Hepatocyte (in vitro differentiated cells): ENCODE measurements at places on chromosomes 2 and 18.

GRCh38 chr2:54233832-54234649 lies 22.0 kb downstream of the TSPYL6 start:
- no peak for DNase-seq

- DNase-seq, result no peak
These were observed 702.8 kb upstream of the SLC39A10 start for GRCh38 chr2:194954218-194954617.

DNA sequence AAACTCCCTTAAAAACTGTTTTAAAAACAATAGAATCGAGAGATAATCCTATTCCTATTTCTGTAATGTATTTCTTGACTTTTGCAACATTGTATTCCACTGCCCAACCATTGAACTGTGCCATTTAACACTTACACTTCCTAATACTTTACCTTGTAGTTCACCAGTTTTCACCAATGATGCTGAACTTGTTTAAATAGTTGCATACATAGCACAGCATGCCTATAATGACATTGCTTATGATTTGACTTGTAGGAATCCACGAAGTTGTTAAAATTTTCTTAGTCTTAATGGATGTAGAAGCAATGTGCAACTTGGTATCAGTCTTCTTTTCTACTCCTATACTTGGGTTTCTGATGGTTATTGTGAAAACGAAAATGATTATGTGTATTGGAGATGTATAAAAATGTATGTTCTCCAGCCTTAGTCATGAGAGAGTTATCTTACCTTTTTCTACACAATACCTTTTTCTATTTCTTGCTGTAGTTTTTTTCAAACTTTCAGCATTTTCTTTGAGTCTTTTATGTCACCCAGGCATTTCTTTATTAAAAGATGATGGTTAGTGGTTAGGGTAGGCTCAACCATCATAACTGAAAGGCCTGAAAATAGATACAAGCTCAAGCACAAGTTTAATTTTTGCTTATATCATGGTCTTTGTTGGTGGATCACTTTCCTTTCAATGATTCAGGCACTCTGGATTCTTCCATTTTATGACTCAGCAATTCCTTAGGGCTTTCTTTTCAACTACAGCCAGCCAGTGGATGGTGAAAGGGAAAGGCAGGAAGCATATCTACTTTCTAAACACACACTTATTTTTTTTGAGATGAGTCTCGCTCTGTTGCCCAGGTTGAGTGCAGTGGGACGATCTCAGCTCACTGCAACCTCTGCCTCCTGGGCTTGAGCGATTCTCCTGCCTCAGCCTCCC lies 9.4 kb downstream of the GPD2 start:
- DNase-seq, result no peak

GRCh38 chr2:99651930-99652670 lies 162.3 kb upstream of the REV1 start:
- no peak for DNase-seq

GRCh38 chr2:120360307-120360855 lies 14.4 kb downstream of the INHBB start:
- no peak for DNase-seq

- no peak for DNase-seq
These were observed 3.9 kb downstream of the NCK2 start for GRCh38 chr2:105748566-105748965.

DNA sequence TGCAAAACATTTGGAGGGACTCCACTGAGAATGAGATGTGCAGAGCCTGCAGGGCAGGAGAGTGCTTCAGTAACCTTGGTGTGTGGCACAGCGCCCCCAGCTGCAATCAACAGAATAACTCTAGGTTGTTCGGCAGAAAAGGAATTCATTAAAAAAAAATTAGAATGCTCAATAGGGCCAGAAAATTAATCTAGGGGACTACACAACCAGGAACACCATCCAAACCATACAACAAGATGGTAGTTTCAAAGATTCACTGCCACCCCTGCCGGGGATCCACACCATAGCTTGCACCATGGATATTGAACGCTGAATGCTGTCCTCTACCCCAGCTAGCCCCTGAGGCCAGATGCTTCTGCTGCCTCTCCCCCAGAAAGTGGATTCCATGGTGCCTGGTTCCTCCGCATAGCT lies 50.1 kb downstream of the THUMPD2 start:
- DNase-seq, result peak; percentile 48

GRCh38 chr2:165868211-165868610 lies 74.2 kb upstream of the GALNT3 start:
- peak; percentile 24 for DNase-seq

- no peak for DNase-seq
These were observed 3.2 kb upstream of the ENOSF1 start for GRCh38 chr18:715626-716025.

DNA sequence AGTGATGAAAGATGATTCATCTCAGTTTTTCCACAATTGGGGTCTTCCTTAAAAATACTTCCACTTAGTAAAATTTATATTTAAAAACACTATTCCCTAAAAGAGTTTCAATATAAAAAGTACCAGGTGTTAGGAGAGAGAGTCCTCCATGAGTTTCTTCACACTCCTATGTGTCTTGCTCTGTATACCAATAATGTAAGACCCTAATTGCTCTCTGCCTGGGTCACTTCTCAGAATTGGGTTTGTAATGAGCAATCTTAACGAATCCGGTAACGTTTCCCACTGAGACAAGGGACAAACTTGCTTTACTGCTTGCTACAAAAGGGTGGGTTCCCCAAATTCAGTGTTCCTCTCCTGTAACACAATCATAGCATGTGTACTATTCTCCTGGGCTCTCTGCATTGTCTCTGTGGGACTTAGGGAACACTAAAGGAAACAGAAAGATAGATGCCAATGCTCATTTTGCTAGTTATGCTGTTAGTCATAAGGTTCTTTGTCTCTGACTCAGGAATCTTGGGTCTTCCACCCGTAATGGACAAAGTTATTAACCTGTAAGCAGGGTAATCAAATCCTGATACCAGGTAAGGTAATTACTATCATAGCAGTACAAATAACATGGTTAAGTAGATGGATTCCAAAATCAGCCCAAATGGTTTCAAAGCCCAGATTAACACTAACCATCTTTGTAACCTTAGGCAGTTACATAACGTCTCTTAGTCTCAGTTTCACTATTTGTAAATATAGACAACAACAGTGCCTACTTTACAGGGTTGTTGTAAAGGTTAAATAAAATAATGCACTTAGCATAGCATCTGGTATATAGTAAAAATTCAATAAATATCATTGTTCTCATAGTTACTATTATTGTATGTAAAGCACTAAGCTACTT lies 46.3 kb downstream of the ITSN2 start:
- no peak for DNase-seq

- no peak for DNase-seq
These were observed 17.7 kb downstream of the PDIA6 start for GRCh38 chr2:10794876-10795275.

DNA sequence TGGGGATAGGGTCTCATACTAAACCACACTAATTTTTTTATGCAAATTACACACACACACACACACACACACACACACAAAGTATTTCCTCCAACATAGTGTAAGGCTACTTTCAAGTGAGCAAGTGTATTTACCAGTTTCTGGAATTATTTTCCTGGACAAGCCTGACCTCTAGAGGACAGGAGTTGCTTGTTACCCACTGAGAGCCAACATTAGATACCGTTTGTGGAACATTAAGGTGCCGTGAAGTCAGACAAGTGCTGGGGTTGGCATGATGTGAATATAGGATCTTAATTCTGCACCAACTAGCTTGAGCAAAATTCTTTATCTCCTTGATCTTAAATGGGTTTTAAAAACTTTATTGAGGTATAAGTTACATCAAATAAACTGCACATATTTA lies 39.3 kb upstream of the SERPINB2 start:
- peak; percentile 65 for DNase-seq

DNA sequence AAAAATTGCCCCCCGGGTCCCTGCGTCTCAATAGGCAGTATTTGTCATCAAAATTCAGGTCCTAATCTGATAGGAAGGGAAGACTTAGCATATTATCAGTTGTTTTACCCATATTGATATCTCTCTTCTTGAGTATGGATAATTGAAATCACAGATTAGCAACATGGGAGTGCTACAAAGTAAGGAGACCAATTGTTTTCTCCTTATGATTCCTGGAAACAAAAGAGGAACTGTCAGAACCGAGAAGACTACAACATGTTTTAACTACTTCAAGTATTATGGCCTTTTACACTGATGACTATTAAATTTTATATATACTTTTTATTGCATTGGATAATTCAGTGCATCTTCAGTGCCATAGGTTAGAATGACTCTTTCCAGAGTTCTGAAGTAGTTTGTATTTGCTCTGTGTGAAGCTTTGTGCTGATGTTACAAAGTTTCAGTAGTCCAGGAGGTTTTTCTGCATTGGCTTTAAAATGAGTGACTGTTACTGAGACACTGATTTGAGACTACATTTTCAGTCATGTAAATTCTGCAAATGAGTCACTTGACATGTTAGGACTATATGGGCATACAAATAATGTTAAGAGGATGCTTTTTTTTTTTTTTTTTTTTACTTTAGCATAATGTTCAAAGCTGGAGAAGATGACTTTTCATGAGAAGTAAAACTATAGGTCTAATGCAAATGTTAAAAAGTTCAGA lies 19.7 kb upstream of the TLK1 start:
- DNase-seq, result no peak

- DNase-seq, result no peak
These were observed 216.9 kb upstream of the LRP1B start for GRCh38 chr2:142347751-142348150.

GRCh38 chr18:45527891-45528290 lies 87.4 kb upstream of the SLC14A2 start:
- no peak for DNase-seq

GRCh38 chr2:72081451-72081850 lies 66.2 kb downstream of the CYP26B1 start:
- DNase-seq, result no peak

DNA sequence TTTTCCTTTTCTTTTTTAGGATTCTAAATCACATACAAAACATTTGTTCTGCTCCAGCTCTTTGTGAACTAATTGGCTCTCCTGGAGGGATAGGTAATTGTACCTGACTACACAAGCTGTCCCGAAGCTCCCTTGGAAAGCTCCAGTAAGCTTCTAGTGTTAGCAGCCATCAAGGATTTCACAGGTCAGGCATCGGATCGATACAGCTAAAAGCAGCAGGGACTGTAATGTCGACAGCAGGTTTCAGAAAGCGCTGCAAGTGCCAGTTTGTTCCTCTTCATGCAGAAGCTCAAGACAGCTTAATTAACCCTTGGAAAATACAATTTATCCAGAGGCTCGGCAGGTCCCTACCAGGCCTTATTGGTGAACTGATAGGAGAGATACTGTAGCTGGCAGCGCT lies 87.2 kb upstream of the VRK2 start:
- no peak for DNase-seq

DNA sequence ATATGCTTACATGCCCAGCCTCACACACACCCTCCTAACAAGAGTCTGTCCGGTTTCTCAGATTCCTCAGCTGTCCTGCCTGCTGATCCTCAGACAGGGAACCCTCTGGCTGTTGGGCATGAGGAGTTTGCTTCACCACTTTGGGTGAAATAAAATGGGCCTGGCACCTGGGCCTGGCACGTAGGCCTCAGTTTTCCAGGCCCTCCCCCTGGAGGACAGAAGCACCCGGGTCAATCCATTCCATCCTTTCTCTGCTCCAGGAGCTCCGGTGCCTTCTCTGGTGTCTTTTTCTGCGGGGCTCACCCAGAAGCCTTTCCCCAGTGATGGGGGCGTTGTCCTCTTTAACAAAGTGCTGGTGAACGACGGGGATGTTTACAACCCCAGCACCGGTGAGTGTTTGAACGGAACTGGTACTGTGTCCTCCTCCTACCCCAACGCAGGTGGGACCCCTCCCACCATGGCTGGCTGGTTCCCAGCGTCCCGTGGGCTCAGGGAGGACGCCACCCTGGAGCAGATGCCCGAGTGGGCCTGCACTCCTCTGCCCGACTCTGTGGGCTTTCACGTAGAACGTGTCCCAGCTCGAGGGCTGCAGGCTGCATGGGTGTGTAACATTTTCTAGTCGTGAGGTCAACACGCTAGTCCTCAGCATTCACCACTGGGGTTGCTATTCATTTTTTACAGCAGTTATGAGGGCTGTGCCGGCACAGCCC lies 62.8 kb downstream of the EMILIN2 start:
- no peak for DNase-seq

GRCh38 chr18:10488017-10488416 lies 33.6 kb downstream of the APCDD1 start:
- no peak for DNase-seq

DNA sequence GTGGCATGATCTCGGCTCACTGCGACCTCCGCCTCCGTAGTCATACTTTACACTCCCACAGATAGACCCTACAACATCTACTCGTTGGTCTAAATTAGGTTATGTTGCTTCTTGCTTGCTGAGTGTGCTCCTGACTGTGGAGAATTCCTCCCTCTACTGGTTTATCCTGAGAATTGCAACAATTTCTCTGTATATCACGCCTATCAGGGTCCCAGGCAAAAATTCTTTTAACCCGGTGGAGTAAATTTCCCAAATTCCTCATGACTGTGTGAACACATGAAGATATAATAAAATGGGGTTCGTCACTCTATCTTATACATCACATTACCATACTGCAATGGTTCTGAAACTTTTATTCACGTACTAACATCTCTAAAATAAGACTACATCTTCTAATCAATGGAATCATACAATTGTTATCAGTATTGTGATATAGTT lies 156.7 kb downstream of the EVA1A start:
- peak; percentile 53 for DNase-seq

- peak; percentile 54 for DNase-seq
These were observed 170.9 kb downstream of the PRPF40A start for GRCh38 chr2:152546230-152546837.

GRCh38 chr2:165079432-165079831 lies 124.1 kb upstream of the SLC38A11 start:
- no peak for DNase-seq

DNA sequence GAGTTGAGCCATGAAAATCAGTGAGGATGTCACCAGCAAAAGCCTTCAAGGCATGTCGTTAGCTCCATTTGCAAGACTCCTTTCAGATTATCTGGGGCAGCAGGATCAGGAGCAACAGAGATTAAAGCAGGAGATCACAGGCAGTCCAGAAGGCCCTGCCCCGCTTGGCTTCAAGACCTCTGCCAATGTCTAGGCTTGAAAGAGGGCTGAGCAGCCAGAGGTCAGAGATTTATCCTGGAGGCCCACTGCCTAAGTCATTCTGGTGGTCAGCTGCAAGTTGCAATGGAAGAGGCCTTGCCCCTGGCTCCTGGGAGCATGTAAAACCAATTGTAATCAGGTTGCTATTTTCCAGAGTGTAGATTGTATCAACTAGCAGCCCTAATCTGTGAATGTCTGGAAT lies 416.5 kb downstream of the BCL11A start:
- DNase-seq, result no peak

GRCh38 chr2:225076125-225076524 lies 33.9 kb upstream of the DOCK10 start:
- no peak for DNase-seq

DNA sequence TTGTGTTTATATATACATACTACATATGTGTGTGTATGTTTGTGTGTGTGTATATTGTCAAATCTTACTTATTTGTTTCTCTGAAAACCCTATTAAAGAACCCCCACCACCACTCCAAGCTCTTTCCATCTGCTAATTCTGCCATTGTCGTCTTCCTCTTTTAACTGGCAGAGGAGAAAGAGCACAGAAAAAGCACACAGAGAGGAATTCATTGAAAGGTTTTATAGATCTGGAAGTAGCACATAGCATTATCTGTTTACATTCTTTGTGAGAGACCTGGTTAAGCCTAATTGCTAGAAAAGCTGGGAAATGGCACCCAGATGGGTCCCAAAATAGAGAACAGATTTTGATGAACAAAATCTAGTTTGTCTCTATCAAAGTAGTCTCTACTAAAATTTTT lies 800.0 kb upstream of the PIK3C3 start:
- DNase-seq, result no peak

- no peak for DNase-seq
These were observed 15.7 kb upstream of the NT5C1B start for GRCh38 chr2:18605115-18605514.
